NCI-H2081 treated with DMSO at 0.1 percent for 48 hours (cell line): ENCODE measurements at places on chromosomes 13 and 19.

- DNase-seq: no peak
Observed at GRCh38 chr13:31214435-31214834, 14.7 kb downstream of the B3GLCT start.

GRCh38 chr19:38989066-38989605 is 13.6 kb upstream of the FBXO17 start:
- DNase-seq: no peak

DNA sequence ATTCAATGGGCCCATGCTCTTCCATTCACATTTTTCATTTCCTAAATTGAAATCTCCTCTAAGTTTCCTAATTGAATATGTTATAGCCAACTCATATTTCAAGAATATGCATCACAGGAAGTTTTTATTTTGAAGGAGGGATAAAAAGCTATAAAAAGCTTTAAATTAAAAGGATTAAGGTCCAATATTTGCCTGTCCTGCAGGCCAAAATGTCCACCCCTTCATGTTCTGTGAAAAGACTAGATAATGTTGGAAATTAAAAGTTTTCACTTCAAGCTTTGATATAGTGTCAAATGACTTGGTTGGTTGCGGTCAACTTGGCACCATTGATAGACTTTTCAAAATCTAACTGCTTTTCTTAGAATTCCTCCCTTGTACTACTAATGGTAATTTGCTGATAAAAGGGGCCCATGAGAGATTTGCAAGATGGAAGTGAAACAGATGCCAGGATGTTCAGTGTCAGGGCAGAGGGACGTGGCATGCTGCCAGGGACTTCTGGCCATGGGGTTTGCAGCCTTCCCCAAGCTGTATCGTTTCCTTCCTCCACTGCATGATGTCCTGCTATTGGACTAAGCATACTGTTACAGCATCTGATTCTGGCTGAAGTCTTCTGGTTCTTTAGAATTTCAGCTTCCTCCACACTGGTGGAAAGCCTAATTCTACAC is 547.3 kb upstream of the MIR17HG start:
- no peak for DNase-seq

DNA sequence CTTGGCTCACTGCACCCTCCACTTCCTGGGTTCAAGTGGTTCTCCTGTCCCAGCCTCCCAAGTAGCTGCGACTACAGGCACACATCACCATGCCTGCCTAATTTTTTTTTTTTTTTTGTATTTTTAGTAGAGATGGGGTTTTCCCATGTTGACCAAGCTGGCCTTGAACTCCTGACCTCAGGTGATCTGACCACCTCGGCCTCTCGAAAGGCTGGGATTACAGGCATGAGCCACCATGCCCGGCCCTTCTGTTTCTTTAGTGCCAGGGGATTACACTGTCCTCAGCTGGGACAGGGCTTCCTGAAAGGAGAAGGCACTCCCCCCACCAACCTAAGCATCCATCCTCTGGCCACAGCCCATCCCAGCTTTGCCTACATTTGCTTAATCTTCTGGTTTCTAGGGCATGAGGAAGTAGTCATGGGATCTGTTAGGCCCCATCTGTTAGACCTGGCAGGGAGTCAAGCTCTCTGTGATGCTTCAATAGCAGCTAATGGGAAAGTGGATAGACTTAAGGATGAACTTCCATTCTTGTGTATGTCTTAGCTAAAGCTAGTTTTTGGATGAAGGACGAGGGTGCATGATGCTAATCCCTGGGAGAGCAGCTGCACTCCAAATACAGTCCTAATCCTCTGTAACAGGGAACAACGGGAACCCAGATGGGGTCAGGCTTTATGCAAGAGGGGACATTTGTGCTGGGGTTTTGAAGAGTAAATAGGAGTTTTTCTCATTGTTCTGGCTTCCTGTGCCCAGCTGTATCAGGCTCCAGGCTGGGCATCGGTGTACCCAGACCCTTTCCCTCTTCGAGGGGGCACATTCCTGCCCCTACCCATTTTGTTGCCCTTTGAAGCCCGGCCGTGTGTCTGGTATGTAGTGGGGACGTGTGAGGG is 2.6 kb downstream of the VAV1 start:
- DNase-seq: no peak

- DNase-seq: no peak
Observed at GRCh38 chr13:29125191-29125933, 305.2 kb downstream of the MTUS2 start.

- no peak for DNase-seq
Observed at GRCh38 chr19:456547-457110, 4.2 kb downstream of the SHC2 start.

DNA sequence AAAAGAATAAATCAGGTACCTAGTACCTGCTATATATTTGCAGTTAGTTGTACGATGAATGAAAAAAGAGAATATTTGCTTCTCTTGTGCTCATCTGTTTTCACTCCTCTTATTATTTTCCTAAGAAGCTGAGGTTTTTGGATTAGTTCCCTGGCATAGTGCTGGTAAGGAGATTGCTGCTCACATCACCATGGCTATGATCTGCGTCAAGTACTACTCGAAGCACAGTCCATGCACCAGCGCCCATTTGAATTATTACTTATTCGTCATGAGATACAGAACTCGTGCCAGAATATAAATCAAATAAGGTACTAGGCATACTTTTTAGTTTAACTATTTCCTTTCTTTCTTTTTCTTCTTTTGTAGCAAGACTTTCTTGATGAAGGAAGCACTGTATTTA is 7.1 kb downstream of the SERTM1 start:
- DNase-seq: no peak

DNA sequence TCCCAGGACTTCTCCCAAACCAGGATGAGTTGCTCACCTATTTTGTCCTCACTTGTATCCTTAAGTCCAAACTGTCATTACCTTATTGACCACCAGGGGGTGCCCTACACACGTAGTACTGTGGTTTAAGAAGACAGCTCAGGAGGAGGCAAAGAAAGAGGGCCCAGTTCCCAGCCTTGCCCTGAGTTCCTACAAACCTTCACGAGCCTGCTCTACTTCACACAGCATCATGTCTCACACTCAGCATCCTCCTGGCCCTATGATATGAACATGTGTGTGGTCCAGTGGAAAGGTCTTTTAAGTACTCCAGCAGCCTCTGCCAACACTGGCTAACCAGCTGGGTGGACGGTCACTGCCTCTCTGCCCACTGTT is 8.1 kb upstream of the ZNF784 start:
- DNase-seq: peak; percentile 66

DNA sequence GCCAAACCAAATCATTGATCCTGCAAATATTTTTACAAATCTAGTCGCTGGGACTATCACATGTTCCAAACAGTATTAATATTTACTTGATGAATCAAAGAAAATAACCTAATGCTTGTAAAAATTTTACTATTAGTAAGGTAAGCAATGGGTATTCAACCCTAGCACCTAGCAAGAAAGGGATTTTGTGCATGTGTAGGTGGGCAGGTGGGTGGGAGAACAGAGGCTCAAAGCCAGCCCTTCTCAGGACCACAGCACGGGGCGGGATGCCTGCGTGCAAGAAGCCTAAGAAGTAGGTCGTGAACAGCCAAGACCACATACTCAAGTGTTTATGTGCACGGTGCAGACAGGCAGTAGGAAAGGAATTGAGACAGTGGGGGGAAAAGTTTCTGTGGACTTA is 26.6 kb downstream of the DOCK9 start:
- no peak for DNase-seq

GRCh38 chr19:52237771-52238400 is 31.5 kb upstream of the ZNF766 start:
- no peak for DNase-seq

DNA sequence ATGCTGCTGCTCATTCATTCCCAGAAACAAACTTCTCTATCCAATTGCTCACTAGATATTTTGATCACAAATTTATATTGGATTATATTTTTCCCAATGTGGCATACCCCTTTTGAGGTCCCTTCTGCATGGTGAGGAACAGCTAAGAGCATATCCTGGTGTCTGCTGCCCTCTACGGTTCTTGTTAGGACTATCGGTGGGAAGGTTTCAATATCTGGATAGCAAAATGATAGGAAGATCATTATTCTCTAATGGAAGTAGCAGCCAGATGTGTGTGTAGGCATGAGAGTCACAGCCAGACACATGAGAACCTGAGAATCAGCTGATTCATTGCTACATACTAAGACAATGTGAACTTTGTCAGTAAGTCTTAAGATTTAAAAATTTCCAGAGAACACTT is 1422.4 kb upstream of the MIR17HG start:
- DNase-seq: peak; percentile 1

GRCh38 chr13:20399961-20400360 is 125.7 kb downstream of the CRYL1 start:
- DNase-seq: no peak

DNA sequence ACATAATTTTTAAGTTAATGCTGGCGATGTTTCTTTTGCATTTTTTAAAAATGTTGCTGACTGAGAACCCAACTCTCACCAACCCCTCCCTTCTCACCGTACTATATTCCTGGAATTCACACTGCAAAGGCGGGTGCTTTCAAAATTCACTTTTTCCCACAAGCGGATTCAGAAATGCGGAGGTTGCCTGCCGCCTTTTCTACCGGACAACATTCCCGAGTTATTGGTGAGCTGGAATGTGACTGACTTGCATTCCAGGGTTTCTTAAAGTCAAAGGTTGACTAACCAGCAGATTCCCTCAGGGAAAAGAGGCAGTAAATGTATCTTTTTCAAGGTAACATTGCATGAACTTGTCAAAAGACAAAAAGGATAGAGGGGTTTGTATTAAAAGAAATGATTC is 113.3 kb downstream of the RAB20 start:
- DNase-seq: no peak

- DNase-seq: no peak
Observed at GRCh38 chr13:77143431-77143830, 116.5 kb upstream of the FBXL3 start.

- DNase-seq: no peak
Observed at GRCh38 chr19:41478875-41479756, 36.2 kb downstream of the ERICH4 start.

- DNase-seq: no peak
Observed at GRCh38 chr19:2494447-2495129, 18.7 kb downstream of the GADD45B start.
